GM12865 (cell line): ENCODE measurements at places on chromosomes 16 and 17.

DNA sequence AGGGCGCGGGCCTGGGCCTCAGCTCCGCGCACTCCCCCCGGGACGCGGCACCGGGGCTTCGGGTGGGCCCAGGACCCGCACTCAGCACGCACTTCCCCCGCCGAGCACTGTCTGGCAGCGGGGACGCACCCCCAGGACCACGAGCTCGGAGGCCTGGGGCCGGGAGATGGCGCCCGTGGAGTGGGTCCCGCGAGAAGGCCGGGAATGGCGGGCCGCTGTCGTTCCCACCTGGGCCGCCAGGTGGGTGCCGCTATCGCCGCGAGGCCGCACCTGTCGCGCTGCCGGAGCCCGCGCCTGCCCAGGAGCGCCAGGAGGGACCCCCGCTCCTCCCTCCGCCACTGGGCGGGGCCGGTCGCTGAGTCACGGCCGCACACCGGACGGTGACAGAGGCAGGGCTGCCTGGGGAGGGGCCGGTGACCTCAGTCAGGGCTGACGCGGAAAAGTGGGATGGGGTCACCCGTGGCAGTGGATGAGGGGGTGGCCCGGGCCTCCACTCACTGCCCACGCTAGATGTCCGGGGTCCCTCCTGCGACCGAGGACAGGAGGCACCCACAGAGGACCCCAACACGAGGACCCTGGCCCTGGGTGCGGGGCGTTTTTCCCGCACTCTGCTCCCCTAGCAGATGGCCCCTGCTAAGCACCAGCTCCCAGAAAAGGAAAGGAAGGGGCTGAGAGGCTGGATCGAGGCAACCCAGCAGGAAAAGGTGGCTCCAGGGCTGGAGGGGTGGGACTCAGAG, 6.9 kb upstream of the ACTG1 start:
- DNase-seq = peak; percentile 81

DNA sequence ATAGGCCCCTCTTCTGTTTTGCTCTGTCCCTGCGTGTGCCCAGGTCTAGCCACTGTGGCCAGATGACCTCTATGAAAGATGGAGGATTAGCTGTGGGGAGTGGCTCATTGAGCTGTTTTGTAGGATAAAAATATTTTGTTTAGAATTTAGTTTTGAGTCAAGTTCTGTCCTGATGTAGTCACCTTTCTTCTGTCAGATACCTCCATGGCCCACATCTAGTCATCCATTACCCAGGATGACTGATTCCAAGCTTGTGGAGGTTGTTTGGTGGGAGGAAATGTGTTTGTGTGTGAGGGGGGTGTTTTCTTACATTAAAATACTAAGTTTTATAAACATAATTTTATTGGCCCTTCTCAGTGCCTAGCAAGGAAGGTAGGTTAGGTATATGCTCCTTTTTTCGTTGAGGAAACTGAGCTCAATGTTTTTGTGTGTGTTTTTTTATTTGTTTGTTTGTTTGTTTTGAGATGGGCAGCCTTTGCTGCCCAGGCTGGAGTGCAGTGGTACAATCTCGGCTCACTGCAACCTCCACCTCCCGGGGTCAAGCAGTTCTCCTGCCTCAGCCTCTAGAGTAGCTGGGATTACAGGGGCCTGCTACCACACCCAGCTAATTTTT, 16.3 kb downstream of the SNX11 start:
- DNase-seq = no peak

- DNase-seq = no peak
Measured at GRCh38 chr16:23948949-23949411, 113.2 kb downstream of the PRKCB start.

GRCh38 chr17:32936186-32936893, 8.4 kb downstream of the TMEM98 start:
- no peak for DNase-seq

- DNase-seq = no peak
Measured at GRCh38 chr16:58044266-58045019, 18.9 kb downstream of the MMP15 start.

- DNase-seq = peak; percentile 30
Measured at GRCh38 chr17:35577830-35578196, 558 bp downstream of the PEX12 start.

DNA sequence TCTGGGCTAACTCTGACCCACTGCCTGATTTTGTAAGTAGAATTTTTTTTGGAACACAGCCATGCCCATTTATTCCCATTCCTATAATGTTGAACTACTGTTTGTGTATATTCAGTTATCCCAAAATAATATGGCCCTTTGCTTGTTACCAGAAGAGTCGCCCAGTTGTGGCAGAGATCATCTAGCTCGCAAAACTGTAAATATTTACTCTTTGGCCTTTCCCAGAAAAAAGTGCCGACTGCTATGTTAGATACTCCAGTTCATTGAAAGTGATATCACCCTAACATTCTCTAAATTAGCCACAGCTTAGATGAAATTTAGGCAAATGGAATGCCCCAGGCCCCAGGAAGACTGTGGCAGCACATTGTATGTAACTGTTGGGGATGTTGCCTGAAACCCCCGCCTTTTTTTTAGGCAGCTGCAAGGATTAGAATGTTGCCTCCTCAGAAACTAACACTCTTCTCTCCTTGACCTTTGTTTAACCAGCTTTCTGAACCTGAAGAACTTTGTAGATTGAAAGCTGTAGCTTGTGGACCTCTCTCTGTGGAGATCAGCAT, 19.1 kb downstream of the WWOX start:
- DNase-seq = no peak

DNA sequence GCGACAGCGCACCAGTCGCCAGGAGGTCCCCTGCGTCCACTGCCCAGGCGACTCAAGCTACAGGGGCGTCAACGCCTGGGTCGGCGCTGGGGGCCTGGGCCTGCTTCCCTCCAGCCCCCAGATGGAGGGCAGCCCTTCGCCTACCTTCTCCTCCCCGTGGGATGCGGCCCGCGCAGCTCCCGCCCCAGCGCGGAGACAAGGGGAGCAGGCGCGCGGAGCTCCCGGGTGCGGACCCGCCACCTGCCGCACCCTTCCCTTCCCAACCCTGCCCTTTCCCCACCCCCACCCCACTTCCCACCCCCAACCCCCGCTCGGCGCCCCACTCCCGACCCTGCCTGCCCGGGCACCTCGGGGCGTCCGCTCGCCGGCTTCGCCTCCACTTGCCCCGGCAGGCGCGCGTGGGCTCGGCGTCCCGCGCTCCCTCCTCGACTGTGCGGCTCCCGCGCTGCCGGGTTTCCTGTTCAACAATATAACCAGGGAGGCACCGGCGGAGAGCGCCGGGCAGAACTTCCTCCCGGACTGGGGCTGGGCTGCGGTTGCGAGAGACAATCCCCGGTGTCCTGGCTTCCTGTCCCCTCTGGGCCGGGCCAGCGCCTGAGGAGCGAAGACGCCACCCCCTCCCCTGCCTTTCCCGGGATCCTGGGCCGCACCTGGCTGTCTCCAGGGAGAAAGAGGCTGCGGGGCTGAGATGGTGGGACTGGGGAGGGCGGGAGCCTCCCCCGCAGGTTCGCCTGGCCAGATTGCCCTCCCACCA, at the start of gene ARHGAP27:
TSS of gene ARHGAP27 (minus strand) at position 466 of the 754 bp plus-strand sequence. CDS start 2,591 bp downstream, outside the sequence.
- no peak for DNase-seq

DNA sequence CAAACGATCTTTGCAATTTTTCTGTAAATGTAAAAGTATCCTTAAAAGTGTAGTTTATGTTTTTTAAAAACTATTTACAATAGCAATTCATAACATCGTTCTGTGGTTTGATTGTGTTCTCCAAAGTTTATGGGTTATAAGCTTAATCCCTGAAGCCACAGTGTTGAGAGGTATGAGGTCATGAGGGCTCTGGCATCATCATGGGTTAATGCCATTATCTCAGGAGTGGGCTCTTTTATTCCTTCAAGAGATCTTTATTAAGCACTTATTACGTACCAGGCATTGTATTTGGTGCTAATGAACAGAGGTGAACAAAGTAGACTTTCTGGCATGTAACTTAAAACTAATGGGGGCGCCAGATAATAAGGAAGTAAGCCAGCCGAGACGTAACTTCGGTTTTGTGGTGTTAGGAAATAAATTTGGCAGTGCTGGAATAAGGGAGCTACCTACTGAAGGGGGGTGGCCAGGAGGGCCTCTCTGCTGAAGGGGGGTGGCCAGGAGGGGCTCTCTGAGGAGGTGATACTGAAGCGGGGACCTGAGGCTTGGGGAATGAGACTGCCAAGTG, 158.1 kb downstream of the VPS53 start:
- DNase-seq = no peak

DNA sequence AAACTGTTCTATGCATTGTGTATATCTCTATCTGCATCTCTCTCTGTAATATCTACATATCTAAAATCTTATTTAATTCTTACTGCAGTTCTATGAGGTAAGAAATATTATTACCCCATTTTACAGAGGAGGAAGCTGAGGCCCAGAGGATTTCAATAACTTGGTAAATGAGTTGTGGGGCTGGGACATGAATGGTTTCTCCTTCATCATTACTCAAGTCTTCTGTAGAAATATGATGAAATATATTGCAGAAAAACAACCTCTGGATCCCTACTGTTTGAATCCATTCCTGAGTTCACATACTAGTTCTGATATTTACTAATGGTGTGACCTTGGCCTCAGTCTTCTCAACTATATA, 45.5 kb upstream of the NLK start:
- DNase-seq = no peak

GRCh38 chr17:33704856-33705255, 411.8 kb upstream of the ASIC2 start:
- no peak for DNase-seq
